Stimulated activated CD4-positive, alpha-beta T cell treated with anti-CD3 and anti-CD28 coated beads, TNF-alpha, amount 100 ng/mL, for 48 hours (primary cell): ENCODE measurements at places on chromosomes 16 and 17.

DNA sequence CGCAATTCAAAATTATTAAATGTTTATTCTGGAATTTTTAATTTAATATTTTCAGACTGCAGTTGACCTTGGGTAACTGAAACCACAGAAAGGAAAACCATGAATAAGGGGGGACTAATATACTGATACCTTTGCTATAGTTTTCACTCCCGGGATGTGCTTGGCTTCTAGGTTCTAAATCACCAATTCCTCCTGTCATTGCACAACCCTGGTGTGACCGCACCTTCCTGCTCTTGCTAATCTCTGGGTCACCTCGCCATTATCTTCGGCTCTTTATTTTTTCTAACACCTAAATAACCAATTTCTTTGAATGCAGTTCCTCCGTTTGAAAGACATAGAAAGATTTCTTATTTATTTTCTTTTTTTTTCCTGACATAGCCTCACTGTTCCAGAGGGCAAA, 634.5 kb upstream of the GOT2 start:
- no peak for DNase-seq

GRCh38 chr17:73632513-73632912, 11.7 kb downstream of the SDK2 start:
- no peak for DNase-seq

GRCh38 chr17:29734640-29735039, 111.9 kb upstream of the CORO6 start:
- no peak for DNase-seq

DNA sequence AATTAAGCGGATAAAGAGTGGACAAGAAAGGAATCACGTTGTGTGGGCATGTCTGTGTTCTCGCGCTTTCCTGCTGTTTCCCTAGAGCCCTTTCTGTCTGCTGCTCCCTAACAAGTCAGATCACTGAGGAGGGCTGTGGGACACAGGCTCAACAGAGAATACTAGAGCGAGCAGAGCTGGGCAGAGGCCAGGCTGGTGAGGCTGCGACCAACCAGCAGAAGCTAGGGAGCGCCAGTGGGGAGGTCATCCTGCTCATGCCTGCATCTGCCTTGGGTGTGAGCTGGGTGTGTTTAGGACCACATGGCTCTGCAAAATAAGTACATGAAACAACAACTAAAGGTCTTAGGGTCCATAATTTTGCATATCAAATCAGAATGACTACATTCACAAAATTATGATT, 11.5 kb upstream of the FOXJ1 start:
- DNase-seq: no peak

DNA sequence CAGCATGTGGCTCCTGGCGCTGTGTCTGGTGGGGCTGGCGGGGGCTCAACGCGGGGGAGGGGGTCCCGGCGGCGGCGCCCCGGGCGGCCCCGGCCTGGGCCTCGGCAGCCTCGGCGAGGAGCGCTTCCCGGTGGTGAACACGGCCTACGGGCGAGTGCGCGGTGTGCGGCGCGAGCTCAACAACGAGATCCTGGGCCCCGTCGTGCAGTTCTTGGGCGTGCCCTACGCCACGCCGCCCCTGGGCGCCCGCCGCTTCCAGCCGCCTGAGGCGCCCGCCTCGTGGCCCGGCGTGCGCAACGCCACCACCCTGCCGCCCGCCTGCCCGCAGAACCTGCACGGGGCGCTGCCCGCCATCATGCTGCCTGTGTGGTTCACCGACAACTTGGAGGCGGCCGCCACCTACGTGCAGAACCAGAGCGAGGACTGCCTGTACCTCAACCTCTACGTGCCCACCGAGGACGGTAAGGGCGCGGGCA, 645 bp downstream of the NLGN2 start:
- DNase-seq: no peak
